Epithelial cell of alveolus of lung (primary cell): ENCODE measurements at places on chromosomes 7 and 10. TPM values are rescaled to one million over a fixed set of nuclear protein-coding genes. Genes with fewer than 3 reads are reported as not detected.

The PRSS37 gene
- not detected in 2 replicates for total RNA-seq

The EN2 gene
- not detected in 2 replicates for total RNA-seq

The CLEC2L gene
- not detected in 2 replicates for total RNA-seq

The CFTR gene
- 0.13 and 23.3 TPM in 2 replicates for total RNA-seq

The TSPAN33 gene
- total RNA-seq, result 0.13 and 1.0 TPM in 2 replicates

The WDR11 gene
- 29.4 and 33.0 TPM in 2 replicates for total RNA-seq

The FAM221A gene
- 0.16 and 2.1 TPM in 2 replicates for total RNA-seq

The MCMBP gene
- 38.6 and 45.0 TPM in 2 replicates for total RNA-seq

The SUN3 gene
- total RNA-seq, result not detected in 2 replicates

The CALHM1 gene
- not detected in 2 replicates for total RNA-seq

The ANKRD2 gene
- 2.5 TPM in 1 of 2 replicates, not detected in the other for total RNA-seq

The IGFBP3 gene
- total RNA-seq, result 34.3 and 660 TPM in 2 replicates

The ADAM12 gene
- 3.4 and 8.1 TPM in 2 replicates for total RNA-seq

The WIPF3 gene
- total RNA-seq, result not detected in 2 replicates
